SJSA1 (cell line): ENCODE measurements at places on chromosomes 13 and 19. TPM values are rescaled to one million over a fixed set of nuclear protein-coding genes. Genes with fewer than 3 reads are reported as not detected.

GRCh38 chr13:43078399-43078798, 55.0 kb downstream of the DNAJC15 start:
- no peaks in the 10 kb centered on the region for H3K27me3 ChIP-seq
- no peak for DNase-seq
- peaks cover 22% of the 10 kb centered on the region for H3K36me3 ChIP-seq

GRCh38 chr19:9700229-9700981, 25.5 kb upstream of the ZNF562 start:
- H3K27ac ChIP-seq: no peak overlapping the region
- no peaks in the 10 kb centered on the region for H3K27me3 ChIP-seq
- no peaks in the 10 kb centered on the region for H3K4me1 ChIP-seq
- H3K4me3 ChIP-seq: no peak overlapping the region

- H3K36me3 ChIP-seq: no peaks in the 10 kb centered on the region
- H3K4me3 ChIP-seq: no peak overlapping the region
- H3K4me1 ChIP-seq: no peaks in the 10 kb centered on the region
- DNase-seq: no peak
- no peak overlapping the region for H3K27ac ChIP-seq
- no peaks in the 10 kb centered on the region for H3K27me3 ChIP-seq
These were observed 626.5 kb downstream of the UQCRFS1 start for GRCh38 chr19:28586474-28586873.

- no peak overlapping the region for H3K4me3 ChIP-seq
- no peak for DNase-seq
- H3K4me1 ChIP-seq: peaks cover 4% of the 10 kb centered on the region
- H3K27me3 ChIP-seq: no peaks in the 10 kb centered on the region
- H3K36me3 ChIP-seq: no peaks in the 10 kb centered on the region
- H3K27ac ChIP-seq: no peak overlapping the region
These were observed 56.4 kb downstream of the IER2 start for GRCh38 chr19:13206587-13206986.

GRCh38 chr19:18742838-18743783, 48.0 kb downstream of the COMP start:
- no peak for DNase-seq
- H3K36me3 ChIP-seq: no peaks in the 10 kb centered on the region
- H3K4me1 ChIP-seq: no peaks in the 10 kb centered on the region
- no peak overlapping the region for H3K27ac ChIP-seq
- H3K27me3 ChIP-seq: no peaks in the 10 kb centered on the region

RGS9BP gene
- 0.05 TPM in 1 of 2 replicates, not detected in the other for total RNA-seq
